ENCODE measurements at places on chromosomes 5 and 9.
A peak's percentile ranks its signal among the peaks of the same experiment; 100 is the strongest.

GRCh38 chr5:17761326-17761725 is 127.1 kb downstream of the TAF11L14 start:
- DNase-seq: peak; percentile 32

DNA sequence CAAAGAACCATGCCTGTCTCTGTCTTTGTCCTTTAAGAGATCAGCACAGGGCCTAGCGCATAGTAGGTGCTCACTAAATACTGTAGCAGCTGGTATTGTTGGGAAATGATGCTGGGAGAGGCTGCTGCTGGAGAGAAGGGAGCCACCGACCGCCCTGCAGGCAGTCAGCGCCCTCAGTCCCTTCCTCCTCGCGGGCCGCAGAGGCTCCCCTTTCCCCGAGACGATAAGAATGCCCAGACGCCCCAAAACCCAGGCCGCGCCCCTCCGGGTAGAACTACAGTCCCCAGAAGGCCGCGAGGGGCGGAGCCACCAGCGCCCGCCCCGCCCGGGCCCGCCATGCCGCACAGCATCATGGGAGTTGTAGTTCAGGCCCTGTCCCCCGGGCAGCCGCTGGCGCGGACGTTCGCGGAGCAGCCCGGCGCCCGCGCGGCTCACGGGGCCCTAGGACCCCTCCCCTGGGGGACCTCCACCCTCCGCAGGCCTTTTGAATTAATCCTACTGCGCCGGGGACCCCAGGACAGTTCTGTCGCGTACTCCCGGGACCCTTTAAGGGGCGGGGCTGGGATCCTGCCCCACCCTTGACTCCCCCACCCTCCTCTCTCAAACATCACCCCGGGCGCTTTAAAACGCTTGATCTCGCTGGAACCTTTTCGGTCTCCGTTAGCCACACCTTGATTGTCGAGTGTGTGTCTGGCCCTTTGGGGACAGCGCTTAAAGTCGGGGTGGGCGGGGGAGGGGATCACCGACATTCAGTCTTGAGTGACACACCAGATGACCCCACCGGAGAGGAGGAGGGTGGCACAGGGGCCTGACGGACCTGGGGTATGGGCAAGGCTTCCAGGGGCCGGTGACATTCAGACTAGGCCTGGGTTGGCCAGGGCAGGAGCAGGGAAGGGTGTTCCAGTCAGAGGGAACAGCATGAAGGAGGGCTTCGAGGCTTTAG is 24.8 kb upstream of the IER5L start:
- DNase-seq: no peak

DNA sequence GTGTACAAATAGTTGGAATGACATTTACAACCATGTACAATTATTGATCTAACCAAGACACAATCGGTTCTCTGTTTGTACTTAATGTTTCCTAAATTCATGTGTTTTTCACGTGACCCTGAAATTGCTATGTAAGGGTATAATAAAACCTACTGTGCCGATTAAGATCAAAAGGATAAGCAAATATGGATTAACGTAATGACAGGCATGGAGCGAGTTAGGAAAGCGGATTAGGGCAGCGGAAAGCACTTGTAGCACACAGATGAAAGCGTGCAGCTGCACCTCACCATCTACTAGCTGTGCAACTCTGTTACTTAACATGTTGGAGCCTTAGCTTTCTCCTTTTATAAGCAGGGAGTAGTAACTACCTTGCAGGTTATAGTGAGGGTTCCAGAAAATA is 38.3 kb upstream of the ZFYVE16 start:
- no peak for DNase-seq

- no peak for DNase-seq
These were observed 492.4 kb upstream of the KLF4 start for GRCh38 chr9:107982001-107982400.

DNA sequence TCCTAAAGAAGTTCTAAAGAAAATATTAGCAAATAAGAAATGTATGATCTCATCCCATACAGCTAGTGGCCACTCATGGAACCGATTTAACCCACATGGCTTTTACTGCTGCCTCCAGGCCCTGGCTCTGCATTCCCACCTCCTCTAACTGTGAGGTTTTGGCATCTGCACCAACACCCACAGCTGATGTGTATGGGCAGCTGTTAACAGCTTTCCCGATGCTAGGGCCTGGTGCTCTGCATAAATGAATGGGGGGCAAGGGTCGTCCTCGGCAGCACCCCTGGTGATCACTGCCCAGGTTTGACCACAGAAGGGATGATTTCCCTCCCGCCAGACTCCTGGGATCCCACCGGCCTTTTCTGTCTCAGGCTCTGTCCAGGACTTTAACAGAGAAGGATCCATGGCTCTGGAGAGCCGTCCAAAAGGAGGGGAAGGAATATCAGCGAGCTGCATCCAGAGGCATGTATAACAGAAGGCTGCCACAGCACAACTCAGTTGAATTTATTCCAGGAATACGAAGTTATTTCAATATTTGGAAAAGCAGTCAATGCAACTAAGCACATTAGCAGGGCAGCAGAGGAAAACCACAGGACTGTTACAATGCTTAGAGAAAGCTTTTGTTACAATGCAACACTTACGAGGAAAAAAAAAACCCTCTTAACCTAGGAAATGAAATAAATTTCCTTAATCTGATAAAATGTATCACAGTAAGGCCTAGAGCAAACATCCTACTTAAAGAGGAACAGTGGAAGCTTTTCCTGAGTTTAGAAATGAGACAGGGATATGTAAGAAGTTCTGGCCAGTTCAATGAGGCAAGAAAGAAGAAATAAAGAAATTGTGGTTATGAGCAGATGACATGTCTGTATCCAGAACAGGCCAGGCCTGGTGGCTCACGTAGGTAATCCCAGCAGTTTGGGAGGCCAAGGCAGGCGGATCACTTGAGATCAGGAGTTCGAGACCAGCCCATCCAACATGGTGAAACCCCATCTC is 63.1 kb downstream of the NACC2 start:
- DNase-seq: no peak

- DNase-seq: no peak
These were observed 84.6 kb upstream of the FCN1 start for GRCh38 chr9:135002336-135002735.

DNA sequence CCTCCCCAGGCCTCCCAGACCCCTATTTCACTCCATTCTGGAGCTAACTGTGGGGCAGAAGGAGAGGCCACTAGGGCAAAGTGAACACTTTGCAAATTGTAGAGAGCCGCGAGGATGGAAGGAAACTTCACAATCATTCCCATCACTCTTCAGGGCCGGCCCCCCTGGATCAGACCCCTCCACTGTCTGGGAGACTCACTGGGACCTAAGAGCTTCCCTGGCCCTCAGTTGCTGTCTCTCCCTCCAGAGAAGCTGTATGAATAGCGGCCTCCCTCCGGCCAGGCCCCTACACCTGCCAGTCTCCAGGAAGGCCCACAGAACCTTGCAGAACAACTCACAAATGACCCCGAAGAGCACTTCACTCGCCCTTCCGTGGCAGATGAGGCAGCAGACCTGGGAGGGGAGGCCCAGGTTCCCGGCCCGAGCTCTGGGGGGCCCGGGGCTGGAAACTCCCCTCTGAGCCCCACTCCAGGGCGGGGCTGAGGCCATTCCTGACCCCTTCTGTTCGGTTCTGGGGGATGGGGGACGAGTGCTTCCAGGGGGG is 141.9 kb upstream of the IER5L start:
- no peak for DNase-seq

- no peak for DNase-seq
These were observed 137.9 kb downstream of the MPDZ start for GRCh38 chr9:13141629-13142028.

GRCh38 chr5:115378754-115379153 is 82.3 kb upstream of the CCDC112 start:
- DNase-seq: no peak

- DNase-seq: no peak
These were observed 56.9 kb downstream of the AP3S1 start for GRCh38 chr5:115898656-115899055.

DNA sequence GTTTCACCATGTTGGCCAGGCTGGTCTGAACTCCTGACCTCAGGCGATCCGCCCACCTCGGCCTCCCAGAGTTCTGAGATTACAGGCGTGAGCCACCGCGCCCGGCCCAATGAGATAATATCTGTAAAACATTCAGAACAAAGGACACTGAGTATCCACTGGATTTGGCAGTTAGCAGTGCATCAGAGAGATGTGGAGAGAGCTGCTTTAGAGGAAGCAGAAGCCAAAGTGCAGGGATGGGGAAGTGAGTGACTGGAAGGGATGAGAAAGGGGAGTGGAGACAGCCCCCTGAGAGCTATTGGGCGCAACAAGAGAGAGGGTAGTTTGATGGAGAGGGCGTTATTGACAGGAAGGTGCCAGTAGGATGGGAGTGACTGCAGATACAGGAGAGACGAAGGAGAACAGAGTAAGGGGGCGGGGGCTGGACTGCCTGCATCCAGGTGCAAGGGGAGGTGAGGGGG is 157.5 kb upstream of the SHB start:
- peak; percentile 72 for DNase-seq

DNA sequence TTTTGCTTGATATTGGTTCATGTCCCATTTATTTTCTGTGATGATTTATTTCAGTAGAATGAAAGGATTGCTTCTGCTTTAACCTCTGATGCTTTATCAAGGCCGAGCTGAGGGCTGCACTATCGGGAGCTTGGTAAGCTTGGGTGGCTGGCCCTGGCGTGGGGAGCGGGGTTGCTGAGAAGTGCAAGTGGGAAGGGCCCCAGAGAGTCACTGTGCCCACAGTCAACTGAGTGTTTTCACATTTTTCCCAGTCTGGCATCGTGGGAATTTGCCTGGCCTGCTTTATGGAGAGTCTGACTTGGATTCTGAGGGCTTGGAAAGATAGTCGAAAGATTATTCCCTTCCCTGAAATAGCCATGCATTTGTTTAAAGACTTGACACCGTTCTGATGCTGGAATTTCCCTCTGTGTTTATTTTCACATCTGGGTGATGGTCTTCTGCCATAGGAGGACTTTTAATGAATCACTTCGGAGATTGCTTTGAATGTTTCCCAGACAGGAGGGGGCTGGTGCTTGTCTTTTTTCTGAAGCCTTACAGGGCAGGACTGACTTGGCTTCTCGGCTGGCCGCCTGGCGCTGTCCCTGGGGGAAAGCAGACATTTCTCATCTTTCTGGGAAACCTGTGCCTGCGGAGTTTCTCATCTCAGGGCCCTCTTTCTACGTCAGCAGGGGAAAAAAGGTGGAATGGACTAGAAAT is 139.0 kb downstream of the BOD1 start:
- DNase-seq: no peak

DNA sequence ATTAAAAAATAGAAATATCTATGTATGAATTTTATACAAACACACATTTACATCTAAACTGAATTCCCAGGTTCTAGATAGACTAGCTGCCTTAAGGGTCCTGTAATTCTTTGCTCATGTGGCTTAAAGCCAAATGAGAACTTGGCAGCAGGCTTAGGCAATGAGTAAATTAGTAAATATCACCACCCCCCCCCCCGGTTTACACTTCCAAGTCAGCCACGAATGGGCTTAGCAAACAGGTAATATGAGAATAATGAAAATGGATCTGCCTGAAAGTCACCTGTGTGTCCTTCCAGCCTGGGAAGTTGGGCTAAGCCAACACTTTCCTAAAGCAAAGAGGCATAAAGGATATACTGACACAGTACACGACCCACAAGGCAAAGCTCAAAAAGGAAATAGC is 108.6 kb downstream of the KLHL3 start:
- no peak for DNase-seq

GRCh38 chr5:77367741-77368140 is 124.4 kb downstream of the WDR41 start:
- no peak for DNase-seq
